Activated CD4-positive, alpha-beta T cell treated with anti-CD3 and anti-CD28 coated beads, Interleukin-2, amount 50 U/mL, for 48 hours (primary cell): ENCODE measurements at places on chromosomes 11 and 22.
A peak's percentile ranks its signal among the peaks of the same experiment; 100 is the strongest.

DNA sequence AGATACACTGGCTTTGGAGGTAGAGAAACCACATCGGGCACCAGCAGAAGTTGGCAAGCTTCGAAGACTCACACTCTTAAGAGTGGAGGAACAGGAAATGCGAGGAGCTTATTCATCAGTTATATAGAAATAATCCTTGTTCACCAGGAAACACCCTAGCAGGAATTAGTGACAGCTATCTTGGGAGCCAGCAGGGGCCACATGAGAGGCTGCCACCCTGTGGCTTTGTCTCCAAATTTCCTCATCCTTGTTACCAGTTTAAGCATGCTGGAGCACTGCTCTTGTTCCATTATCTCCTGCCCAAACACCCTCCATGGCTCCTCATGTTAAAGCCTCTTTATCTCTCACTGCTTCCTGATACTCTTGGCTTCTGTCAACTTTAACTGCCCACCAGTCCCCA lies 131.0 kb downstream of the PLEKHA7 start:
- DNase-seq, result no peak

DNA sequence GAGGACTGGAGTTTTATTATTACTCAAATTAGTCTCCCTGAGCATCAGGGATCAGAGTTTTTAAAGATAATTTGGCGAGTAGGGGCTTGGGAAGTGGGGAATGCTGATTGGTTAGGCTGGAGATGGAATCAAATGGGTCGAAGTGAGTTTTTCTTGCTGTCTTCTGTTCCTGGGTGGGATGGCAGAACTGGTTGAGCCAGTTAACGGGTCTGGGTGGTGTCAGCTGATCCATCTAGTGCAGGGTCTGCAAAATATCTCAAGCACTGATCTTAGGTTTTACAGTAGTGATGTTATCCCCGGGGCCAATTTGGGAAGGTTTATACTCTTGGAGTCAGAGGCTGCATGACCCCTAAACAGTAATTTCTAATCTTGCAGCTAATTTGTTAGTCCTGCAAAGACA lies 1.1 kb downstream of the OR5A2 start:
- DNase-seq, result no peak

DNA sequence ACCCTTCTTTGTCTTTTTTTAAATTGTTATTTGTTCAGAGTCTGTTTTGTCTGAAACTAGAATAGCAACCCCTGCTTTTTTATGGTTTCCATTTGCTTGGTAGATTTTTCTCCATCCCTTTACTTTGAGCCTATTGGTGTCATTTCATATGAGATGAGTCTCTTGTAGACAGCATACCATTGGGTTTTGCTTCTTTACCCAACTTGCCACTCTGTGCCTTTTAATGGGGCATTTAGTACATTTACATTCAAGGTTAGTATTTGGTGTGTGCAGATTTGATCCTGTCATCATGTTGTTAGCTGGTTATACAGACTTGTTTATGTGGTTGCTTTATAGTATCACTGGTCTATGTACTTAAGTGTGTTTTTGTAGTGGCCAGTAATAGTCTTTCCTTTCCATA lies 28.0 kb downstream of the CCDC15 start:
- DNase-seq, result no peak

GRCh38 chr11:116842909-116843308 lies 5.5 kb upstream of the APOA1 start:
- DNase-seq, result no peak

DNA sequence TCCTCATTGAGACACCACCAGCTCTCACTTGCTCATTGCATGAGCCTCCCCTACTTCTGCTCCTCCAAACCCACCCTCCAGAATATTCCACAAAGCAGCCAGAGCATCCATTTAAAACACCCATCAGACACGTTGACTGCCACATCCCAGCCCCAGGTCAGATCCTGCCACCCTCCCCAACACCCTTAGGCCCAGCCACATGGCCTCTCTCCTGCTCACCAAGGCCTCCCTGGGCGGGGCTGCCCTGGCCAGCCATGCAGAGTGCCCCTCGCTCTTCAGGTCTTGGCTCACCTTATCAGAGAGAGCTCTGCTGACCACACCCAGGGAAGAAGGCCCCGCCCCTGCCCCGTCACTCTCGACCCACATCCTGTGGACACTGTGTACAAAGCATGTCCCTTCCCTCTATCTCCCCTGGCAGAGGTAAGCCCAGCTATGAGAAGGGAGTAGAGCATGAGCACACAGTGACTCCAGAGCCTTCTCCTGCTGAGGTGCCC lies 106.8 kb downstream of the MICAL3 start:
- no peak for DNase-seq

- DNase-seq, result no peak
These were observed 157.1 kb downstream of the FBXO7 start for GRCh38 chr22:32631507-32632255.

DNA sequence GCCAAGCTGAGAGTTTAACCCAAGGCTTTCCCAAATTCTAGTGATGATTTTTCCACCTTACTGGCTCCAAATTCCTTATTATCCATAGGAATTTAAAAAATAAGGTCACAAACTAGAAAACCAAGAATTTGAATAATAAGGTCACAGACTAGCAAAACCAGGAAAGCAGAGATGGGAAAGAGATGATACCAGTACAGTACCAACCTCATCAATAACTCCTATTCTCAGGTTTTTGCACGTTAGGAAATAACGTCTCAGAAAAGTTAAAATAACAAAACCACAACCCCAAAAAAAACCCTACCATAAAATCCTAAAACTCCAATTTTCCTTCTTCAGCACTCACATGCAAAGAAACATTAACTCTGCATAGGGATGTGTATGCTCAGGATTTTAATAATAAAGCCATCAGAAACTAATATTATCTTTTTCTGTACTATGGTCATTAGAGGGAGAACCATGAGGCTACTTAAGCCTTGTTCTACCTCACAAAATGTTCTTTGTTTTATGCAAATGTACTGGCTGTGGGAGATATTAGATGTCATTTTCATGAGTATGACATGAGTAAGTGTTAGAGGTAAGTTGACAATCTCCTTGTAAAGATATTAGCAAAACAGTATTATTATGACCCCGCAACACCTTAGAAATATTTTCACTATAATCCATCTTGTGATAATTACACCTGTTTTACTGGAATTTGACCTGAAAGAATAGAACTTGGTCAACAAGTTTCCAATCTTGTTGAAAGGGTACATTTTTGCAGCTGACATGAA lies 16.1 kb upstream of the EED start:
- DNase-seq, result no peak

DNA sequence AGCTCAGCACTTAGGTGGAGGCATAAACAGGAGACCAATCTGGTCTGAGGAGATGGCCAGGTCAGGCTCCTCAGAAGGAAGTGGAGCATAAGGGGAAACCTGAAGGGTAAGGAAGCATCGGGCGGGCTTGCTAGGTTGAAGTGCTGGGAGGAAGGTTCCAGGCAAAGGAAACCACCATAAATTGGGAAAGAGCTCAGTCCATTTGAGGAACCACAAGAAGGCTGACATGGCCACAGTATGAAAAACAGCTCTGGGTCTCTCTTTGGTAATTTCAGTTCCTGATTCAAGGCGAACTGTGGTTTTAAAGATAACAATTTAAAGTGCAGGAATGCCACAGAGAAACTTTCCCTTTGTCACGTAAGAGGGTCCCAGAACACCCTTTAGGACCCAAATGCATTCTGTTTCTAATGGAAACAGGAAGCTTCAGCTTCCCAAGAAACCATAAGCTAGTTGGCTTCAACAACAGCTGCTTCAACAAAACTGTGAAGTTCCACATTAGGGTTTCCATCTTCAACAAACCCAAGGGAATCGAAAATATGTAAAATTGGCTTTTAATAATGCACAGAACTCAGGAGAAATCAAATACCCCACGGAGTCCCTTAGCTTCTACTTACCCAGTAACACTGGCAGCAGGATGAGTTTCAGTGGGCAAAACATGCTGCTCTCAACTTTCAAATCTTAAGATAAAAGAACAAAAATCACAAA lies 10.4 kb downstream of the JAML start:
- no peak for DNase-seq

- no peak for DNase-seq
These were observed 510 bp downstream of the CHRDL2 start for GRCh38 chr11:74730571-74731260.

DNA sequence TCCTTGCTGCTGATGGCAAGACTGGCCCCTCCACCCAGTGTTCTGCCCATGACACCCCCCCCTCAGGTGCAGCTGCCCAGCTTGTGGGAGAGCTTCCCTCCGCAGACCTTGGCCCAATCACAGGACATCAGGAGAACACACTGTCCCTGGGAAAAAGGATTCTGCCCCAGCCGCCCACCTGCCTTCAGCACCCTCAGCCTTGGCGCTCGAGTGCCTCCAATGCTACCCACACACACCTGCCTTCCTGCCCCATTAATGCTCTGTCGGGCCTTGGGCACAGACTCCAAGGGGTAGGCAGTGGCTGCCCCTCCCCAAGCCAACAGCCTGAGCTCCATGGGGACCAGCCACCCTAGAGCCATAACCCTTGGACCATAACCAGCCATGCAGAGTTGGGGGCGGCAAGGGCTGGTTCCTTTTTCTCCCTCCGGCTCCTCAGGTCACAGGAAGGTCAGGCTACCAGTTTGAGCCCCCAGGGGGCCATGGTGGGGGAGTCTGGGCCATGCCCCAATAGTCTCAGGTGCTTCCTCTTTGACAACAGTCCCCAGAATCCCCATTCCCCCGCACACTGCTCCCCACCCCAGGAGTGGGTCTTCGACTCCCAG lies 1.3 kb upstream of the ZNF70 start:
- DNase-seq, result no peak

- DNase-seq, result no peak
These were observed 5.3 kb downstream of the TYR start for GRCh38 chr11:89182773-89183518.

DNA sequence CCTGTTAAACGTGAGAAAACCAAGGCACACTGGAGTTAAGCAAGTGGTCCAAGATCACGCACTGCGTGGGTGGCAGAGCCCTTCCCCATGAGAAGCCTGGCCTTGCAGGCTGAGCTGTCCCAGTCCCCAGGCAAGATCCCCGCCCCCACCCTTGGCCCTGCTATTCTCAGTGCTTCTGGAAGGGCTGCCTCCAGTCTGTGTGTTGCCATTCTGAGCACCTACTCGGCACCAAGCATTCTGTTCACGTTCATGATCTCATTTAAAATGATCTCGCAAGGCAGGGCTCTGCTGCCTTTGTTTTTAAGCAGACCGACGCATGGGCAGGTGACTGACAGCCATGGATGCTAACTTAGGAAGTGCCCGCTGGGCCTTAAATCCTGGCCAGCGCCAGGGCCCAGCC lies 62.8 kb downstream of the PHF21B start:
- DNase-seq, result no peak

- DNase-seq, result no peak
These were observed 43.6 kb downstream of the TSPAN18 start for GRCh38 chr11:44770401-44770800.

- no peak for DNase-seq
These were observed 432.1 kb downstream of the BRD1 start for GRCh38 chr22:49395617-49396016.

DNA sequence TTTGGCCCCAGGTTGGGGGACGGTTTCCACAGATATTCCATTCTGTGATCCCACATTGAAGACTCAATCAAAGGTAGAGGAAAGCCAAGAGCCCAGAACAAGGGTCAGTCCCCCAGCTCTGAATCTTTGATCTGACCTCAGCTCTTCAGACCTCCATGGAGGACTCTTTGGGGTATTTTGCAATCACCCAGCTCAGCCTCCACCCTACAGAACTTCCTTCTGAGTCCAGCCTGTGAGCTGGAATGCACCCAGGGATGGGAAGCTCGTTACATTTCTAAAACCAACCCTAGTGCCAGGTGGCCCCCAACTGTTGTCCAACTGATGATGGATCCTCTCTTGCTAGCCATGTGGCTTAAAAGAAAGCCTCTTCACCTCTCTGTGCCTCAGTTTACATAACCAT lies 335.3 kb downstream of the MN1 start:
- DNase-seq, result no peak

- DNase-seq, result no peak
These were observed 14.2 kb downstream of the PRR33 start for GRCh38 chr11:1877211-1878136.

DNA sequence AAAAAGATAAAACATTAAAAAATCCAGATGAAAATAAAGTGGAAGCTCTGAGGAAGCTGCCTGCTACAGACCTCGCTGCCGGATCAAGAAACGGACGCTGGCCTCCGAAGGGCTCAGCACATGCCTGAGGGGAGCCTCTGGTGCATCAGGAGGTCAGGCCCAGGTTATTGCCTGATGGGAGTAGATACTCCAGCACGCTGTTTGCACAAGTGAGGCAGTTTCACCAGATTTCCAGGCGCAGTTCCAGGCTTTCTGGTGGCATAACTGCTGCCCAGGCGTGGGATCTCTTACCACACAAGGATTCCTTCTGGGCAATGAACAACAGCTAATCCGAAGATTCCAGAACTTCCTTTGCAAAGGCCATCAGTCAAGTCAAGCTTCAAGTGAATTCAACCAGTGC lies 154.2 kb downstream of the MPPED1 start:
- DNase-seq, result no peak

- DNase-seq, result peak; percentile 54
These were observed 579 bp downstream of the PICALM start for GRCh38 chr11:86068138-86068871.

- DNase-seq, result peak; percentile 73
These were observed 46.0 kb upstream of the PARVA start for GRCh38 chr11:12331239-12331874.

- DNase-seq, result no peak
These were observed 8.5 kb downstream of the RAB30 start for GRCh38 chr11:83063073-83063754.

DNA sequence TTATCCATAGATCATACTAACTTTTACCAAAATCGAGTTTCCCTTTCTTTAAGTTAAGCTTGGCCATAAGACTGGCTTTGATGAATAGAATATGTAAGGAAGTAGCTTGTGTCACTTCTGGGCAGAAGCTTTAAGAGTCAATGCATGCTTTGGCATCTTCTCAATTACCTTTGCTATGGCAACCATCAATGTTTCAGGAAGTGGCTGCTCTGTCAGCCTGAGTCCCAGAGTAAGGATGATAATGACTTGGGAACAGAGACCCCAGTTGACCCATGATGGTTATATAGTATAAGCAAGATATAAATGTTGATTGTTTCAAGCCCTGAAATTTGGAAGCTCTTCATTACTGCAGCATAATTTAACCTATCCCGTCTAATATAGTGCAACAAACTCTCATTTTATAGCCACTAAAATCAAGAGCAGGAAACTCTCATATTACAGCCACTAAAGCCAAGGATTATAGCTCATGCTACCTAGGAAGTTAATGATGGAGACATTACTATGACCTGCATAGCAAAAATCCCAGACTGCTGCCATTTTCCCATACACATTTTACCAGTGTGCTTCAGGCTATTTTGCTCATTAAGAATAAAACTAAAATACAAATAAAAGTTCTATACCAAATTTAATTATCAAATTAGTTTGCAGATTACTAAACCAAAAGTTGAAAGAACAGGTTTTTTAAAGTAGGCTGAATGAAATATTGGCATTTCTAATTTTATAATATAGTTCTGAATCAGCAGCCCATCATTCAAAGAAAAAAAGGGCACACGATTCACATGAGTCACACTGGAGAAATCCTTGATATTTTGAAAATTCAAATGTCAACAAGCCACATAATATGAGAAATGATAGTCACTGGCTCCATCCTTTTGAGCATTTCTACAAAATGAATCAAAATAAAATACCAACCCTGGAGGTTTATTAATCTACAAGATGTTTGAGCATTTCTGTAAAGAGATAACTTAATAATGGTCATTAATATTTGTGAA lies 23.8 kb downstream of the FSHB start:
- DNase-seq, result no peak
